ENCODE measurements at places on chromosomes 5 and 9. TPM values are rescaled to one million over a fixed set of nuclear protein-coding genes. Genes with fewer than 3 reads are reported as not detected.

DNA sequence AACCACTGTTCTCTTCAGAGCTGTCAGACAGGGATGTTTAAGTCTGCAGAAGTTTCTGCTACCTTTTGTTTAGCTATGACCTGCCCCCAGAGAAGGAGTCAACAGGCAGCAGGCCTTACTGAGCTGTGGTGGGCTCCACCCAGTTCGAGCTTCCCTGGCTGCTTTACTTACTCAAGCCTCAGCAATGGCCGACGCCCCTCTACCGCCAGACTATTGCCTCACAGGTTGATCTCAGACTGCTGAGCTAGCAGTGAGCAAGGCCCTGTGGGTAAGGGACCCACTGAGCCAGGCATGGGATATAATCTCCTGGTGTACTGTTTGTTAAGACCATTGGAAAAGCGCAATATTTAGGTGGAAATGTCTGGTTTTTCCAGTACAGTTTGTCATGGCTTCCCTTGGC lies 229.6 kb downstream of the TMEM167A start:
- DNase-seq = no peak
- H3K27me3 ChIP-seq = no peaks in the 10 kb centered on the region
- no peak overlapping the region for H3K27ac ChIP-seq
- no peaks in the 10 kb centered on the region for H3K4me1 ChIP-seq

The SLC35D2 gene
- 26.5 TPM for total RNA-seq

- no peaks in the 10 kb centered on the region for H3K4me1 ChIP-seq
- no peak overlapping the region for H3K4me3 ChIP-seq
- H3K36me3 ChIP-seq = no peaks in the 10 kb centered on the region
- no peak for DNase-seq
- H3K27me3 ChIP-seq = no peaks in the 10 kb centered on the region
Measured at GRCh38 chr5:65209341-65209740, 272.4 kb downstream of the ADAMTS6 start.

GRCh38 chr9:123232332-123232731 lies 36.1 kb downstream of the STRBP start:
- H3K27me3 ChIP-seq = no peaks in the 10 kb centered on the region
- no peaks in the 10 kb centered on the region for H3K4me1 ChIP-seq
- DNase-seq = no peak
- no peak overlapping the region for H3K27ac ChIP-seq

The PNPLA7 gene
- total RNA-seq = 17.8 TPM

GRCh38 chr5:24547132-24547531 lies 97.6 kb downstream of the CDH10 start:
- H3K27me3 ChIP-seq = no peaks in the 10 kb centered on the region
- no peaks in the 10 kb centered on the region for H3K4me1 ChIP-seq
- DNase-seq = no peak

- H3K4me1 ChIP-seq = peaks cover 13% of the 10 kb centered on the region
- no peaks in the 10 kb centered on the region for H3K36me3 ChIP-seq
- no peak for DNase-seq
- no peaks in the 10 kb centered on the region for H3K27me3 ChIP-seq
- no peak overlapping the region for H3K4me3 ChIP-seq
- H3K27ac ChIP-seq = no peak overlapping the region
Measured at GRCh38 chr5:56168066-56168478, 65.1 kb downstream of the ANKRD55 start.

The RASGRF2 gene
- total RNA-seq = 11.3 TPM

GRCh38 chr9:136665704-136666371 lies 3.1 kb downstream of the EGFL7 start:
- no peaks in the 10 kb centered on the region for H3K27me3 ChIP-seq
- no peaks in the 10 kb centered on the region for H3K4me1 ChIP-seq
- H3K4me3 ChIP-seq = peak overlapping the region; percentile 46
- H3K27ac ChIP-seq = no peak overlapping the region

DNA sequence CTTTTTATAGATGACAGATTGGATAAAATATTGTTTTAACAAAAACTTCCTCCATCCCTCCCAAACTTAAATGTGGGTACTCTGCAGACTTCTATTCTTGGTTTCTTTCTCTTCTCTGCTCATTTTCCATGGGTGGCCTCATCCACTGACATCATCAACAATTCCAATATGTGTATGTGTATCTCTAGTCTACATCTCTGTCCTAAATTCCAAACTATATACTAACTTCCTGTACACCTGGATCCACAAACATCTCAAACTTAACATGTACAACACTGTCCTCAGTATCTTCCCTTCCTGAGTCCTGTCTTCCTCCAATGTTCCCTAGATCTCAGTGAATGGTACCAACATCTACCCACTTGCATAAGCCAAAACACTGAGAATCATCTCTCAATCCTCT lies 28.5 kb upstream of the CDK5RAP2 start:
- no peaks in the 10 kb centered on the region for H3K36me3 ChIP-seq
- no peaks in the 10 kb centered on the region for H3K4me1 ChIP-seq
- no peak overlapping the region for H3K27ac ChIP-seq
- no peak for DNase-seq
- no peaks in the 10 kb centered on the region for H3K27me3 ChIP-seq
- H3K4me3 ChIP-seq = no peak overlapping the region

- H3K27ac ChIP-seq = no peak overlapping the region
- DNase-seq = no peak
- no peaks in the 10 kb centered on the region for H3K27me3 ChIP-seq
- no peaks in the 10 kb centered on the region for H3K4me1 ChIP-seq
- no peaks in the 10 kb centered on the region for H3K36me3 ChIP-seq
- no peak overlapping the region for H3K4me3 ChIP-seq
Measured at GRCh38 chr5:145072889-145073288, 762.3 kb downstream of the PRELID2 start.

DNA sequence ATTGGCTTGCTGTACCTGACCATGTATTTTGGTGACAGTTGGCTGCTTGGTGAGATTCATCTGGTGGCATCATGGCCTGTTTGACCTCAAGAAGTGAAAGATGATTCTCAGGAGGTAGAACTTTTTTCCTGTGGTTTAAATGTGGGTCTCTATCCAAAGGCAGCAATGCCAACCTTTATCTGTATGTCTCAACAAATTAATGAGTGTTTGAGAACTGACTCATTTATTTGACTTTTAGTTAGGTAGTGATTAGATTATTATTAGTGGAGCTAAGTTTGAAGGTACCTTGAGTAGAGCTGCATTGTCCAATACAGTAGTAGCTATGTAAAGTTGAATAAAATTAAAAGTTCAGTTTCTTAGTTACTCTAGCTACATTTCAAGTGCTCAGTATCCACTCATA lies 48.2 kb downstream of the TLE4 start:
- H3K36me3 ChIP-seq = no peaks in the 10 kb centered on the region
- H3K27ac ChIP-seq = no peak overlapping the region
- no peak overlapping the region for H3K4me3 ChIP-seq
- no peaks in the 10 kb centered on the region for H3K27me3 ChIP-seq

DNA sequence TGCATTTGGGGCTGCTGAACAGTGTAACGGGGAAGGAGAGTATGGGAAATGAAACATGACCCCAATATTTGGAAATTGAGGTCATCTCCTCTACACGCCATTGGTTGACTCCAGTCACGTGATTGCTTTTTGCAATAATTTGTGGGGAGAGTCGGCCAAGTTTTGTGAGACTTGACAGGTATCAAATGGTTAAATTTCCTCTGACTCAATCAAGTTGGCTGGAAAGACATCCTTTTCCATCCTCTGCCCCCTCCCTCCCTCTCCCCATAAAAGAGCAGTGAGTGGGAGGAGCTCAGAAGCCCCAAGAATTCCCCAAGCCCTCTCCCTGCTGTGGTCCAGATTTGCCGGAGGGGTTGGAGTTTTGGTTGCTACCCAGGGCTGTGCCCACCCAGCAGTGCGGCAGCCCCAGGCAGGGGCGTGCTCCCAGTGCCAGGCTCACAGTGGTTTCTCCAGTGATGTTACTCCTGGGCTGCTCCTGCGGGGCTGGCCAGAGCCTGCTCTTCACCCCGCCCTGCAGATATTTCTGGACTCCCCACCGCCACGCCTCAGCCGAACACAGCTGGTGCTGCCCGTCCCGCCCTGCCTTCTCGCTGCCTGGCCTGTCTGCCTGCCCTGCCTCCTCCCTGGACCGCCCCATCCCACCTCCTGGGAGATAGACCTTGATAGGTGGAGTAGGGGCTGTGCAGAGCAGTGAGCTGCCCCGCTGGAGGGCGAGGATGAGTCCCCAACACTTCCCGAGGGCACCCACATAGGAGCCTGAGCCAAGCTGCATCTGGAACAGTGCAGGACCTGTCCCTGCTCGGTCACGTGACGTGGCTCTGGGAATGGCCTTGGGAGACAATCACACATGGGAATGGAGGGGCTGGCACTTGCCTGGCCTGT lies 3.4 kb downstream of the COL5A1 start:
- peaks cover 12% of the 10 kb centered on the region for H3K4me1 ChIP-seq
- H3K27ac ChIP-seq = peak overlapping the region; percentile 56
- H3K27me3 ChIP-seq = no peaks in the 10 kb centered on the region
- peak; percentile 69 for DNase-seq
- no peaks in the 10 kb centered on the region for H3K36me3 ChIP-seq
- H3K4me3 ChIP-seq = no peak overlapping the region

The GAS1 gene
- total RNA-seq = 13.9 TPM

The TMEFF1 gene
- 8.7 TPM for total RNA-seq

DNA sequence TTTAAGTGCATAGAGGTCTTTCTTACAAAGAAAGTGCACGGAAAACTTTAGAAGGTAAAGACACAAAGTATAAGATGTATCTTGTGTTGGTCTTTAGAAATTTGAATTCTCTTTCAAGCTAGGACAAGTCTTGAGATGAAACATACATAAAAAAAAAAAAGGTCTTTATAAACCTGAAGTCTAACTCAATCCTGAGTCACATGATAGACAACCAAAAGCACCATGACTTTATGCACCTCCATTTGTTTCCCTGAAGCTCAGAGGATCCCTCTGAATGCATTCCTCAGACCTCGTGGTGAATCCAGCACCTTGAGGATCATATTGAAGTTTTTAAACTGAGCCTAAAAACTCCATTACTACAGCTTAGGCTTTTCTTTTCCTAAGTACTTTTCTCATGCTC lies 91.8 kb downstream of the RAB3C start:
- no peaks in the 10 kb centered on the region for H3K36me3 ChIP-seq
- H3K4me3 ChIP-seq = no peak overlapping the region
- no peak for DNase-seq
- no peaks in the 10 kb centered on the region for H3K27me3 ChIP-seq

- DNase-seq = no peak
- no peak overlapping the region for H3K4me3 ChIP-seq
- no peaks in the 10 kb centered on the region for H3K36me3 ChIP-seq
- H3K4me1 ChIP-seq = no peaks in the 10 kb centered on the region
- no peak overlapping the region for H3K27ac ChIP-seq
Measured at GRCh38 chr9:20367855-20368254, 254.4 kb downstream of the MLLT3 start.

DNA sequence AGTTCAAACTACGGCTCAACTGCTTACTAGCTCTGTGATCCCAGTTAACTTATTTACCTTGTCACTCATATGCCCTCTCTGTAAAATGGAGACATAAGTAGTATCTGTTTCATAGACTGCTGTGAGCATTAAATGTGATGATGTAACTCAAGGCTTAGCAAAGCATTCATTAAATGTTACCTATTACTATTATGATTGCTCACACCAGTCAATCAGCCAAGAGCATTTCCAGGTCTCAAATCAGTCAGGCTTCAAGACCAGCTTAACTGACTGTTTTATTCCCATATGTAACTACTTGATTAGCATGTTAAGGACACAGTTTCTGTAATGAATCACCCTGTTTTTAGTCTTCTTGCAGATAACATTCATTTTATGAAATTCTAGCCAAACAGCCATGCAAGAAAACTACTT lies 413.3 kb downstream of the MLLT3 start:
- no peak overlapping the region for H3K27ac ChIP-seq
- H3K36me3 ChIP-seq = no peaks in the 10 kb centered on the region
- DNase-seq = no peak
- H3K4me3 ChIP-seq = no peak overlapping the region
- no peaks in the 10 kb centered on the region for H3K4me1 ChIP-seq
- H3K27me3 ChIP-seq = no peaks in the 10 kb centered on the region

The CACNA1B gene
- 11.0 TPM for total RNA-seq

GRCh38 chr9:23855873-23856604 lies 30.0 kb upstream of the ELAVL2 start:
- no peaks in the 10 kb centered on the region for H3K27me3 ChIP-seq
- H3K4me3 ChIP-seq = no peak overlapping the region
- no peaks in the 10 kb centered on the region for H3K36me3 ChIP-seq

The LMX1B gene
- total RNA-seq = 7.6 TPM

DNA sequence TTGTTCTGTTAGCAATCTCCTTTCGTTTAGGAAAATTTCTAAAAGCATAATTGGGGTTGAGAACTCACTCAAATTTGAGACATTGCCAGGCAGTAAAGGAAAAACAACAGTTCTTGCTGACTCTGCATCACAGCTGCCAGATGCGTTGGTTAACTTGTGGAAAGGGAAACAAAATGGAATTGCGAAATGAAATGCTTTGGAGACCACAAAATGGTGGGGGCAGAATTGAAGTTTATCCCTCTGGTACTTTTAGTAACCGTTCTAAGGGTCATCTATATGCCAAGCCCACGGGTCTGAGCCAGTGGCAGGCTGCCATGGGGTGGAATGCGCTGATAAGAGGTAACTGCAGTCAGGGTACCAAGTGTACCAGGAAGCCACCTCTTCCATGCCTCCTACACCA lies 28.6 kb upstream of the SELENOP start:
- H3K36me3 ChIP-seq = no peaks in the 10 kb centered on the region
- H3K4me1 ChIP-seq = peaks cover 25% of the 10 kb centered on the region
- H3K27ac ChIP-seq = no peak overlapping the region
